ENCODE measurements at places on chromosomes 5 and 9. TPM values are rescaled to one million over a fixed set of nuclear protein-coding genes. Genes with fewer than 3 reads are reported as not detected.
A peak's percentile ranks its signal among the peaks of the same experiment; 100 is the strongest.

DNA sequence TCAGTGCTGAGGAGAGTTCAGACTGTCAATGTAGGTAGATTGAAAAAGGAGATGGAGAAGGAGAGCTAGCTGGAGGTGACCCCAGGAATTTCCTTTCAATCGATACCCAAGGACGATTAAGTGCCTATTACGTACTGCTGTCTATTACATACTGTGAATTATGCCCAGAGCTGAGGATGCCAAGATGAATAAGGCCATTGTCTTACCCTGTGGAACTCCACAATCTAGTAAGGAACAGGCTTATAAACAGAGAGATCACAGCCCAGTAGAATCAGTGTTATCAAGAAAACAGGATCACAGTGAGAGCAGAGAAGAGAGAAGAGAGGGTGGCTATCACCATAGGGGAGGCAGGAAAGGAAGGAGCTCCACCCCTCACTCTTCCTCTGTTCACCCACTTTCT lies 54.1 kb upstream of the PDE8B start:
- DNase-seq = no peak

DNA sequence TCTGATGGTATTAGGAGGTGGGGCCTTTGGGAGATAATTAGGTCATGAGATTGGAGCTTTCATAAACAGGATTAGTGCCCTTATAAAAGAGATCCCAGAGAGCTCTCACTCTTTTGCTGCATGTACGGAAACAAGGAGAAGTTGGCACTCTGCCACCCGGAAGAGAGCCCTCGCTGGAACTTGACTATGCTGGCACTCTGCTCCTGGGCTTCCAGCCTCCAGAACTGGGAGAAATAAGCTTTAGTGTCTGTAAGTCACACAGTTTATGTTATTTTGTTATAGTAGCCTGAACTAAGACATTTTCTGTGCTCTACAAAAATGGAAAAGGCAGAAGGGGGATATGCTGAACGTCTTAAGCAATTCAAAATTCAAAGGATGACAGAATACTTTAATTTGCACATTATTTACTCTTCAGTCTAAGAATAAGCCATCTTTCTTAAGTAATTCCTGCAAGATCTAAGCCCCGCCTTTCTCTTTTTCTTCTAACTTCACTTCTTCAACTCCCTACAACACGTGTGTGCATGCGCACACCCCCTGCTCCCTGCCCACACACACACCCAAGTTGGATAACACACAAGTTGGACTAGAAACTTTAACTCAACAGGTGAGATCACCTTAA lies 17.3 kb downstream of the NFIB start:
- DNase-seq = no peak

MYOZ3 gene
- 0.07 TPM for total RNA-seq

DNA sequence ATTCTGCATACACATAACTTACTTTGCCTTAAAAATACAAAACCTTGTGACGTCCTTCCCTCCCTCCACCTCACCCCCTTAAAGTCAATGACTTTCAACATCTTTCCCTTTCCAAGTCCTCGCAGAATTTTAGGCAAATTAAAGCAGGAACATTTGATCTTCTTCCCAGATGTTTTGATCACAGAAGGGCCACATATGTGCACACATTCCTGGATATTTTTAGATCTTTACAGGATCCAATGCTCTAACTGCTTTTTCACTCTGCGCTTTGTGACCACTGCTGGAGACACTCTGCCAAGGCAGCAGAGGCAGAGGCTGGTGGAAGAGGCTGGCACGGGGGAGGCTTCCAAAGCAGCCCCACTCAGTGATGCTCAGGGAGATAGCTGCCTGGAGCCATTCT lies 130.7 kb downstream of the SEC61B start:
- DNase-seq = no peak

- DNase-seq = no peak
Observed at GRCh38 chr5:98403131-98403530, 370.3 kb upstream of the RGMB start.

COX7C gene
- 343 TPM for total RNA-seq

DNA sequence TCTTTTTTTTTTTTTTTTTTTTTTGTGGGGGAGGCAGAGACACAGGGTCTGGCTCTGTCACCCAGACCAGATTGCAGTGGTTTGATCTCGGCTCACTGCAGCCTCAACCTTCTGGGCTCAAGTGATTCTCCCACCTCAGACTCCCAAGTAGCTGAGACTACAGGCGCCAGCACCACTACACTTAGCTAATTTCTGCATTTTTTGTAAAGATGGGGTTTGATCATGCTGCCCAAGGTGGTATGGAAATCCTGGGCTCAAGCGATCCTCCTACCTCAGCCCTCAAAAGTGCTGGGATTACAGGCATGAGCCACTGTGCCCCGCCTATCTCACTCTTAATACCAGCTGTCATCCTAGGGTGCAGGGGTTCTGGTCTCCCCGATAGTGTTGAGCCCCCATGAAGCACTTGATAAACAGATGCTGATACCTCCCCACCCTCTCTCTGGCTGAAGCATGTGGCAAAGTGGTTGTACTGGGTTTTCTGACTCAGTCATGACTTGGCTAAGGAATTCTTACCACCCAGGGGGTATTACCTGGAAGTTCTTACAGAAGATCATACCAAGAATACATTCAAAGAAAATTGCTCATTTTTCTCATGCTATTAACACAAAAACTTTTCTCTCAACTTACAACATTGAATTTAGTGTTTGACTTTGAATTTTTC lies 110.2 kb upstream of the DAPK1 start:
- peak; percentile 48 for DNase-seq

DNA sequence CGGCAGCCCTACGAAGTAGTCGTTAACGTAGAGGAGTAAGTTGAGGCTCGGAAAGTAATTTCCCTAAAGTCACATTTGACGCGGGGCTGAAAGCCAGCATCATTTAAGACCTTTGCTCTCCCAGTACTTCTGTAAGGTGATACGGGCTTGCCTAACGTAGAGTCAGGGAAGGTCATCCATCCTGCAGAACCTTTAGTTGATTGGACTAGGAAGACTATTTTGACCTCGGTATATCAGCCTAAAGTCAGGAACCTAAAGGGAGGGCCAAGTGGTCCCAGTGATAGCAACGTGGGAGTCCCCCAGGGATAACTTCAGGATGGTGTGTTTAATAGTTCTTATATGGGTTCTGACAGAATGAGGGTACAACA lies 657 bp downstream of the NUP214 start:
- no peak for DNase-seq

- peak; percentile 58 for DNase-seq
Observed at GRCh38 chr5:53983568-53984460, 326.6 kb downstream of the ARL15 start.

DNA sequence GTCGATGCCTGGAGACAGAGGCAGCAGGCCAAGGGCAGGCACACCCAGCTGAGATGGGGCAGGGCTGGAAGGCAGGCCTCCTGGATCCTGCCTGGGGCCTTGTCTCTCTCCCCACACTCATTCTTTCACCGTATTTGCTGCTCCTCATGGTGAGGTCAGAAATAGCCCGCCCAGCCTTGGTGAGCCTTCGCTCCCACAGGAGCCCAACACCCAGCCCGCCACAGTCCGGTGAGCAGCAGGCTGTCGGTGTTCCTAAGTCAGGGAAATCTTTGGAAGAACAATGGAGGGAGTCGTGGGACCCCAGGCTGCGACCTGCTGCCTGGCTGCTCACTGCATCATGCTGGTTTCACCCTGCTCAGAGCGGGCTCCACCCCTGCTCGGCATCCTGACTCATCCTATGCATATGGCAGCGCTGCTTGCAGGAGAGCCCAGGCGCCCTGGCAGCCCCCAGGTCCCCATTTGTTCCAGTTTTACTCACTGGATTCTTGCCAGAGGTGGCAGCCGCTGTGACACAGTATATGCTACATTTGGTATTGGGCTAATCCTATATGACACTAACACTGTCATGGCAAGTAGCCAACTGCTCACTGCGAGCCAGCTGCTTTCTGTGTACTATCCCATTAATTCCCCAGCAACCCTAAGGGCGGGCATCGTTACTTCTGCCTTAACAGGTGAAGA lies 53.2 kb upstream of the NCS1 start:
- DNase-seq = peak; percentile 3

GRCh38 chr5:58524571-58524970 lies 33.3 kb downstream of the GAPT start:
- DNase-seq = no peak

GRCh38 chr9:20508242-20508641 lies 114.1 kb downstream of the MLLT3 start:
- DNase-seq = no peak

DNA sequence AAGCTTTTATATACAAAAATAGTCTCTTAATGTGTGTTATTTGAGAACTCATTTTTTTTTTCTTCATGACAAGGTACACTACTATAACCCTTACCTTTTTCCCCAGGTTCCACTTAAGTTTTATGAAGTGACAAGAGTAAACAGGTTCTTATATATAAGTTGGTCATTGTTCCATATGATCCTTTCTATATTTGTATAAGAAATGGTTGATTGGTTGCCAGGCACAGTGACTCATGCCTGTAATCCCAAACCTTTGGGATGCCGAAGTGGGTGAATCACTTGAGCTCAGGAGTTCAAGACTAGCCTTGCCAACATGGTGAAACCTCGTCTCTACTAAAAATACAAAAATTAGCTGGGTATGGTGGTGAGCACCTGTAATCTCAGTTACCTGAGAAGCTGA lies 108.3 kb downstream of the PCSK1 start:
- DNase-seq = peak; percentile 79

DNA sequence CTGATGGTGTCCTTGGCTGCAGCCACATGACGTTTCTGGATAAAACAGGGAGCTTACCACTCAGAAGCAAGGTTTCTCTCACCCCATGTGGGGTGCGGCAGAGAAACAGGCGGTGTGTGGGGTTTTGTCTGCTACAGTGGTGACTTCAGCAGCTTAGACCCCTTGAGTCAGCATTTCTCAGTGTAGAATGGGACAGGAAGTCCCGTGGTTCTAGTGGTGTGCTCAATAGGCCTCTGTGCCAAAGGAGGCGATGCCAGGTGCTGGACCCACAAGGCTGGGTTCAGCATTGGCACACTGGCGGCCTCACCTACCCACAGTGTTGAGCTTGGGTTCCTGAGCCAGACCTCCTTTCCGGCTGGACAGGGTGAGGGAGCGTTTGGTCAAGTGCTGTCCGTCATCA lies 125.2 kb upstream of the SMIM23 start:
- DNase-seq = no peak

DNA sequence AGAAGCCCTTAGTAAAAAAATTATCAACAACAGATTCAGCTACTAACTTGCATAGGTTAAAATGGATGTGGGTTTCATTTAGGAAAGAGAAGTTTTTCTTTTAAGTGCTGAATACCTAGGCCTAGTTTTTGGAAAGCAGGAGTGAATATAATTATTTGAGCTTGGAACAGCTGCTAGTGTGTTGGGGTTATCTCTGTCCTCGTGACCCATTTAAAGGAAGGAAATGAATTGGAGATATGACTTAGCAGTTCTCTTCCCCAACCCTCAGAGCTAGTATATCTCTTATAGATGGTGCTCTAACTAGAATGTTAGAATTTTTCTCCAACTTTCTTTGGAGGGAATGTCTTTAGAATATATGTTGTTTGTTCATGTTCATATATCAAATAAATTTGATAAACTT lies 38.6 kb downstream of the ZNF366 start:
- no peak for DNase-seq

- no peak for DNase-seq
Observed at GRCh38 chr9:6590772-6591384, 54.7 kb downstream of the GLDC start.

PCDHB9 gene
- total RNA-seq = 11.2 TPM
